Activated CD4-positive, alpha-beta T cell treated with anti-CD3 and anti-CD28 coated beads, Interleukin-2, amount 50 U/mL, for 4 hours (primary cell): ENCODE measurements at places on chromosomes 12 and 14.

DNA sequence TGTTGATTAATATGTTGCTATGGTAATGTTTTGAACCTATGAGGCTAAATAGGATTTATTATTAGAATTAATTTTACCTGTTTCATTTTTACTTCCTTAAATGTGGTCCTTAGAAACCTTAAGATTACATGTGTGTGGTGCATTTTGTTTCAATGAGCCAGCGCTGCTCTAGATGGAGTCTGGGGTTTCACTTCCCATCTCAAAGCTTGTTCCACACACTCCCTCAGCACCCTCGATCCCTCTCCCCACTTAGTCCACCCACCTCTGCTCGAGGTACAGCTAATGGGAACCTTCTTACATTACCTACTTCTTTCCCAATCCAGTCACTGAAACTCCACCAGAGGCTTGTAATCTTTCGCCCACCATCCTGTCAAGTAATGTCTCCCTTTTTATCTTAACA is 205.2 kb downstream of the PAX9 start:
- DNase-seq: no peak

DNA sequence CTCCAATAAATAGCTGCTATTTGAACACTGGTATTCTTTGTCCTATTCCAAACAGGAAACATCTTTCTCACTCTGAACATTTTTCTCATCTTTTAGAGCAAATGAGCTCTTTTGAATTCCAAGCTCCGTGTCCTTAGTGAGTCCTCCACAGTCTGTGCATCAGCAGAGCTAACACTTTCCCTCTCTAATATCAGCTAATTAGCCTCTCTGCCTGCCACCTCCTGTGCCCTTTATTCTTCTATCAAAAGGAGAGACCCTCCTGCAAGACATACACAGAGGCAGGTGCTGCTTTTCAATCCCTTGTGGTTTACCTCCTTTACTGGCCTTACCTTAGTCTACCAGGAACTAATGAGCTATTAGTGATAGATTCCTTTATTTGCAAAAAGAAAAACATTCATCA is 178.5 kb downstream of the SLC35F4 start:
- no peak for DNase-seq

DNA sequence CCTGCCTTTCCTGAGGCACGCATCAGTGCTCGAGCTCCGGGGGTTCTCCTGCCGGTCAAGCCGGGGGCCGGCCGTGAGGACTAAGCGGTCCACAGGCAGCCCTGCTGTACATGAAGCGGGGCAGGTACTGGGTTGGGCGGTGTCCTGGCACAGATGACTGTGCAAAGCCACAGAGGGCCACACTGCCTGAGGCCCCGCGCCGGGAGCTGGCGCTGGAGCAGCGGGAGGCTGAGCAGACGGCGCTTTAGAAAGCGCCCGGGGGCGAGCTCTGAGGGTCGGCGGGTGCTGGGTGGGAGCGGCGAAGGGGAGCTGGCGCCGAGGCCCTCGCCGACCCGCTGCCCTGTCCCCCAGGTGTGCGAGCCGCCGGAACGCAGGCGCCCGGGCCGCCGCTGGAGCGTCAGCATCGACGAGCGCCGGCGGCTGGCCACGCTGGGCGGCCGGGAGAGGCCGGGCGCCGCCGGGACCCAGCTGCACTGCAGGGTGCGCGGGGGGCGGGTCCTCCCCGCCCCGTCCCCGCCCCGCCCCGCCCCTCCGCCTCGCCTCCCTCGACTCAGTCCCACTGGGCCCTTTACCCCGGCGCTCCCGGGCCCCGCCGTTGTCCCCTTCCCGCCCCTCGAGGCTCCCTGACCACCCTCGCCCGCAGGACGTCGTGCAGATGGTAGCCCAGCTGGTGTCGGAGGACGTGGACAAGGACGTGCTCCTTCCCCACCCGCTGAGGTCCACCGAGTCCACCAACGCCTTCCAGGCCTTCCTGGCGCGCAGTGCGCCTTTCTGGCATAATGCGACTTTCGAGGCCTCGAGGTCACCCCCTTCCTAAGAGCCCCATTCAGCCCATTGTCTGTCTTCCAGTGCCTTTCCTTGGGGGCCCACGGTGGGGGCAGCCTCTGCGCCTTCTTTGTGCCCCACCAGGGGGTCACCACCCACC is 8.3 kb upstream of the MTA1 start:
- DNase-seq: no peak

DNA sequence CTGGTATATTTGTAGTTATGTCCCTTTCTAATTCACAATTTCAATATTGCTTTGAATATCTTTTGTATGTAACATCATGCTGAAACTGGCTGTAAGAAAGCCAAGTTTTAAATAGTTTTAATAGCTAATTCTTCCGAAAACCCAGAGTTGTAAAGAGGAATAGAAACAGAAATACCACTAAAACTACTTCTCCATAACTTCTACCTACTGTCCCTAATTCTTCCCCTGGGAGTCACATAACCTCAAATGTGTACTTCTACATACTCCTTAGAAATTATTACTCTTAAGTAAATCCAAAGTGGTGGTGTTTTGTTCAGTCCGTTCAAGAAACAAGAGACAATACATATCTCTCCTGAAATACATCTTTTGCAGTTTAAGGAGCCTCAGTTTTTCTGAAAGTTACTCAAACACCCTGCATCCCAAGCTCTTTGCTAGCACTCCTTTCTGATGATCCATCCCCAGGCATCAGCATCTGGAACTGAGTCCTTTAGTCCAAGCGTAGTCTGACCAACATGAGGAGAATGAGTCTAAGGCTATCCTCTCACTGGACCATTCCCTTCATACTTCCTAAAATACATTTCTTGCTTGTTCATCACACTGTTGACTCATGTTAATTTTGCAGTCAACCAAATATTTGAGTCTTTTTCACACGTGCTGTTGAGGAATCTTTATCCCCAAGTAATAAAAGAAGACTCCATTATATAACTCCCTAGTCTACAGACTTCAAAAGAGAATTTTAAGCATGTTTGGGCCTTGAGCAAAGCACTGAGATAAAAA is 214.3 kb upstream of the NUDT4 start:
- DNase-seq: no peak

DNA sequence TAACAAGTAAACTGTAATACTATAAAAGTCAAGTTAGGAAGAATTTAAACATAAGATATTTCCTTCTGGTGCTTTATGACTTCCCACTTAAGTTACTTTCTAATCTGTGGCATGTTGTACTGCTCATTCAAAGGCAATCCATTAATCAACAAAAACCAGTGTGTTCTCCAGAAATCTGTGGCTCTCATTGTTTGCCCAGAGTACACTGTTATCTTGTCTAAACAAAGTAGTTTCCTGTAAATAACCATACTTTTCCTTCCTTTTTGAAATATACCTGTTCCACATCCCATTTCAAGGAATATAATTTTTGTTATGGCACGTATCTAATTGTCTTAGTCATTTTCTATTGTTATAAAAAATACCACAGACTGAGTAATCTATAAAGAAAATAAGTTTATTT is 184.1 kb downstream of the CCER1 start:
- DNase-seq: no peak

GRCh38 chr12:45601390-45601789 is 128.1 kb upstream of the ARID2 start:
- no peak for DNase-seq

DNA sequence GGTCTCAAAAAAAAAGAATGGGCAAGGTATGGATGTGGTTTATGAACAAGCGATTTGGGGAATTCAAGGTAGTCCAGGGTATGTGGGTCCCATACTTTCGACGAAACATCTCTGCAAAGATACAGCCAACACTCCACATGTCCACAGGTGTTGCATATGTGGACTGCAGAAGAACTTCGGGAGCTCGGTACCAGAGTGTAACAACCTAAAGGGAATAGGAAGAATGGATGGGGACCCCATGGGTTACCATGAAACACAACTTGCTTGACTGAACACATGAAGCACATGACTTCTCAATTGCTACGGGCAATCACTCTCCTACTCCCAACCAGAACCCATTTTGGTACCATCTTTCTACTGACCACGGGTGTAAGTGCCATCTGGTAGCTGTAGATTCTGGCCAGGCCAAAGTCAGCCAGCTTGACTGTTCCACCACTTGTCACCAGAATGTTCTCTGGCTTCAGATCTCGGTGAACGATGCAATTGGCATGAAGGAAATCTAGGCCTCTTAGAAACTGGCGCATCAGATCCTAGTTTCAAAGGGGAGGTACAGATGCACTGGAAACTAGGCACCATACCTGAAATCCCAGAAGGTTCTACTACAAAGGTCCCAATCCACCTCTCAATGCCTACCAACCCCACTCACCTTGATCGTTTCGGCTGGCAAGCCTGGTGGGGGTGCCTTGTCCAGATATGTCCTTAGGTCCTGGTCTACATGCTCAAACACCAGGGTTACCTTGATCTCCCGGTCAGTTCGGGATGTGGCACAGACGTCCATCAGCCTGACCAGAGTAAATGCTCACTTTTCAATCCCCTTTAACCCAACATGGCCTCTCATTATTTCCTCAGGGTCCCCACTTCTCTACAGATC is 1.3 kb downstream of the CDK4 start:
- DNase-seq: no peak

GRCh38 chr12:99549651-99550050 is 97.9 kb upstream of the GARIN6 start:
- no peak for DNase-seq

DNA sequence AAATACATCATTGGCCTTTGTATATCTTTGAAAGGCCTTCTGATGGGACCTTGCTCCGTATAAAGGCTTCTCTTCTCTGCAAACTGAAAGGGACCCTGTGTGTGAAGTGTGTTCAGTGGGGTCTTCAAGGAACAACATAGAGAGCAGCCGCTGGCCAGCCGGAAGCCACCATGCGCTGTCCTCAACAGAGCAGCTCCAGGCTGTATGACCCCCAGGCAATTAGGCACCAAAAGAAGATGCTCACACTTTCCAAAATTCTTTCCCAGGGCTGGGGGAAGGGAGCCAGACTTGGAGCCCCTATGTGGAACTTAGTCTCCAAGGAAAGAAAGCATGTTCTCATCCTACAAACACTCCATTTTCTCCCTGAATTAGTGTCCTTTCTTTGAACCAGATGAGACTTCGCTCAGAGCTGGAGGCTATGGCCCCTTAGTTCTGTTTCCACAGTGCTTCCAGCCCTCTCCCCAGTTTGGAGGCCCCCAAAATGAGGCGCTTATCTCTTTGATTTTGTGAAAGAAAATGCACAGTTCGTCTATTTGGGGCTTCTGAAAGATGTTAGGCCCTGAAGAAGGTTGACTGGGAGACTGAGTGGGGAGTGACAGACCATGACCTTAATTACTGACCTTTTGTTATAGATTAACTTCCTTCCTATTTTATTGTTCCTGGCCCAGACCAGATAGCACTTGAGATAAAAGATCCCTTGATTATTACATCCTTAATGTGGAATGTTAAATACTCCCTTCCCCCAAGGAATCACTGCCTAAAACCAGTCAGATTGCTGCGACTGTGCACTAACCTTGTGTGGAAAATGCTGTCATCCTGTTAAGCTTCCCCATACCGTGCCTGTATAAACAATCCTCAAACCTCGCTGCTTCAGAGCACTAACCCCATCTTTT is 128.3 kb upstream of the FGD4 start:
- no peak for DNase-seq

DNA sequence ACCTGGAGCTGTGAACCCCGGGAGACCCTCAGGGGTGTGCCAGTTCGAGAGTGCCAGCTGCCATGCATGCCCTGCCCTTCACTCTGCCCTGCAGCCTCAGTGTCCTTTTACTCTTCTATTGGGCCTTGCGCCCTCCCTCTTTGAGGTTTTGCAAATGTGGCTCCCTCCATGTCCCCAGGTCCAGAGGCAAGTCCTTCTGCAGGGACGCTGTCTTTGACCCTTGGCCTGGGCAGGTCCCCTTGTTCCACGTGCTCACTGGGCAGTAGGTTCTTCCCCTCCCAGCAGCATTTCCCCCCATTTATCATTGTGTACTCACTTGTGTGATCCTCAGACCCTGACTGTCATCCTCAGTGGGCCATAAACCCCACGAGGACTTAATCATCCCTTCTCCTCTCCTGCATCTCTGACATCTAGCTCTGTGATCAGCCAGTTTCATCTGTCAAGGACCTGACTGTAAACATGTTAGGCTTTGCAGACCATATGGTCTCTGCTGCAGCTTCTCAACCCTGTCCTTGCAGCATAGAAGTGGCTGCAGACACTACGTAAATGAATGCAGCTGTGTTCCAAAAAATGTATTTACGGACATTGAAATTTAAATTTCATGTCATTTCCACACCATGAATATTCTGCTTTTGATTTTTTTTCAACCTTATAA is 36.6 kb downstream of the TSPAN9 start:
- DNase-seq: no peak

DNA sequence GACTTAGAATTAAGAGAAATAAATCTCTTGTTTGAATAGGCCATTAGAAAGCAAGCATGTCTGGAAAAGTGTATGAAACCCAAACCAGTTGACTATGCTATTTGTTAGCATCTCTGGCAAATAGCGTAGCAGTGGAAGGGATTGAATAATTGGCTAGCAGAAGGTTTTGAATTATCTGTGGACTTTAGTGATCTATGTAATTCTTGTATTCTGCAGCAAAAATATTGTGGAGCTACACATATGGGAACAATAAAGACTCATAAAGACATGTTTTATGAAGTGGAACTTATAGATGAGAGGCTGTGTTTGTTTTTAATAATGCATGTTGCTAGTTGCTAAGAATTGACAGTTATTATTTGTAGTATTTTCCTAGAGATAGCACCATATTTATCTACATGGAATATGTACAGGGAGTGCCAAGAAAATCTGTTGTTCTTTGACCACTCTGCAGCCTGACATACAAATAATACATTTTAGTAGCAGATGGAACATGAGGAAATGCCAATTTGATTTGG is 4.7 kb downstream of the SRGAP1 start:
- no peak for DNase-seq

DNA sequence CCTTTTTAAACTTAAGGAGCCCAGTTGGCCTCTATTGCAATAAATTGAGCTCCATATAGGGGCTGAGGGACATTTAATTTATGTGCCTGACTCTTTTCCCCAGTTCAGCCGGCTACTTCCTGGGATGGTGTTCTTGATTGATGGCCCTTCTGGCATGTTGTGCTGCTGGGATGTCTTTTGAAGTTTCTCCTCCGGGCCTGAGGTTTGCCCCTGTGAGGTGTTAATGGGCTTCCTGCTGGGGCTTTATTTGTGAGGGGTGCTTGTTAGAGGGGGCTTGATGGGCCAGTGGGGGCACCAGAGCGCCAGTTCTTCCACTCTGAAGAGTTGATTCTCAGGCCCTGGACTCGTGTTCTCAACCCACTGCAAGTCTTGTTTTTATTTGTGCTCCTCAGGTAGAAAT is 69.6 kb downstream of the CHST11 start:
- DNase-seq: no peak

GRCh38 chr14:92225731-92226130 is 97.2 kb upstream of the SLC24A4 start:
- no peak for DNase-seq
